Activated CD4-positive, alpha-beta T cell treated with anti-CD3 and anti-CD28 coated beads, Interleukin-2, amount 10 ng/mL, durations not matched to agents 7 days and 5 days (primary cell): ENCODE measurements at places on chromosomes 2 and 18. TPM values are rescaled to one million over a fixed set of nuclear protein-coding genes. Genes with fewer than 3 reads are reported as not detected.

The ERMN gene
- 3.5 TPM for total RNA-seq

DNA sequence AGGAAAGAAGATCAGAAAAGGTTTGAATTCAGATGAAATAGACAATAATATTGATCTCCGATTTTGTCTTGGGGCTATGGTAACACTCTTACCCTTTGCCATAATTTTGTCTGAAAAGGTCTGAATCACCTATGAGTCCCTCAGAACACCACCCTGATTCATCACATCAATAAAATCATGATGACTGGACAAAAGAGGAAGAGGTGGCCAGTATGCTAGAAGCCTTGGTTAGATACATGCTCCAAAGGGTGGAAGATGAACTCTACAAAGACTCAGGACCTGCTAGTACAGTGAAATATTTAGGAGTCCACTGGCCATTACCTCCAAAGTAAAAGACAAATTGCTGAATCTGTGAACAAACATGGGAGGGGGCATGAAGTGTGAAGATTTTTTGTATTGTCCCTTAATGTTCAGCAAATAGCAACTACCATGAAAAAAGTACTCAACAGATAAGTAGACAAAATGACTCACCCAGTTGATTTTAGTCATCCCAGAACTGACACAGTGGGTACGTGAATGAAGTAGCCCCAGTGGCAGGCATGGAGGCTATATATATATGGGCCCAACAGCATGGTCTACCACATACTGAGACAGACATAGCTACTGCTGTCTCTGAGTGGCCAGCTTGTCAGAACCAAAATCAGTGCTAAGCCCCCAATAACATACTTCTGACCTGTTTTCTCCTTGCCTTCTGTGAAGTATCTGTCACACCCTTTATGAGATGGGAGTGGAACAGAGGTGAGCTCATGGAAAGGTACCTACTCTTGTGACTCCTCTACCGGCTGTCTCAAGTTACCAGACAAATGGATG is 36.5 kb upstream of the GLS start:
- no peak for DNase-seq

DNA sequence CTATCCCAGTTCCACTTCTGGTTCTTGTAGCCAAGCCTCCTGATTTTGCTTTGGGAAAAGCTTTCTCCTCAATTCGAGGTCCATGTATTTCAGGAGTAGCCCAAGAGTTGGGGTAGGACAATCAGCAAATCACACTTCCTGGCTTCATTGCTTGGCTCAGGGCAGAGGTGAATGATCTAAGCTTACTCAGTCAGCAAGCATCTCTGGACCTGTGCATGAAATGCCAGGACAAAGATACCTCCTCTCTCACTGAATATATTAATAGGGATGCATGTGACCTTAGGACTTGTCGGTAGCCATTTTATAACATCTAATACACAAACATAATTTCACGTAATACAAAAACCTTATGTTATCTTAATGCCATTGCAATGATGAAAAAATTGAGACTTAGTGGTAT is 373.1 kb downstream of the TGIF1 start:
- DNase-seq = no peak

The EPHA4 gene
- 28.2 TPM for total RNA-seq

DNA sequence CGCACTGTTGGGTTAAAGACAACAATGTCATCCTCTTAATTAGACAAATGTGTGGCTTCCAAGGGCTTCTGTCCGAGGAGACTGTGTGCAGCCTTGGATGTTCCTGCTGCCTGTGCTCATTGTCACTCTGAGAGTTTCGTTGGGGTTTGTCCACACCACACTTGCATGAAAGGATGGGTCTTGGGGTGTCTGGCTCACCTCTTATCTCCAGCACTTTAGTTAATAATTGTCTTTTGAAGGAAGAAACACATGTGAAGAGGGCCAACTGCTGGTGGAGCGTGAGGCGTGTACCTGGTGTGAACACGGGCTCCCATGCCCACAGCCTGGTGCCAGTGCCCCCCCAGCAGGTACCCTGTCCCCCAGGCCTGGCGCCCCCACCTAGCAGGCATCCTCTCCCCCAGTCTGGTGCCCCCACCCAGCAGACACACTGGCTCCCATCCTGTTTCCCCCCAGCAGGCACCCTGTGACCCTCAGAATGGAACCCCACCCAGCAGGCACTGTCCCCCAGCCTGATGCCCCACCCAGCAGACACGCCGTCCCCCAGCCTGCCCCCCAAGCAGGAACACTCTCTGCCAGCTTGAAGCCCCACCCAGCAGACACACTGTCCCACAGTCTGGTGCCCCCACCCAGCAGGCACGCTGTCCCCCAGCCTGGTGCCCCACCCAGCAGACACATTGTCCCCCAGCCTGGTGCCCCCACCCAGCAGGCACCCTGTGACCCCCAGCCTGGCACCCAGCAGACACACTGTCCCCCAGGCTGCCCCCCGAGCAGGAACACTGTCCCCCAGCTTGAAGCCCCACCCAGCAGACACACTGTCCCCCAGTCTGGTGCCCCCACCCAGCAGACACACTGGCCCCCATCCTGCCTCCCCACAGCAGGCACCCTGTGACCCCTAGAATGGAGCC is 96.3 kb upstream of the TMEM18 start:
- no peak for DNase-seq

DNA sequence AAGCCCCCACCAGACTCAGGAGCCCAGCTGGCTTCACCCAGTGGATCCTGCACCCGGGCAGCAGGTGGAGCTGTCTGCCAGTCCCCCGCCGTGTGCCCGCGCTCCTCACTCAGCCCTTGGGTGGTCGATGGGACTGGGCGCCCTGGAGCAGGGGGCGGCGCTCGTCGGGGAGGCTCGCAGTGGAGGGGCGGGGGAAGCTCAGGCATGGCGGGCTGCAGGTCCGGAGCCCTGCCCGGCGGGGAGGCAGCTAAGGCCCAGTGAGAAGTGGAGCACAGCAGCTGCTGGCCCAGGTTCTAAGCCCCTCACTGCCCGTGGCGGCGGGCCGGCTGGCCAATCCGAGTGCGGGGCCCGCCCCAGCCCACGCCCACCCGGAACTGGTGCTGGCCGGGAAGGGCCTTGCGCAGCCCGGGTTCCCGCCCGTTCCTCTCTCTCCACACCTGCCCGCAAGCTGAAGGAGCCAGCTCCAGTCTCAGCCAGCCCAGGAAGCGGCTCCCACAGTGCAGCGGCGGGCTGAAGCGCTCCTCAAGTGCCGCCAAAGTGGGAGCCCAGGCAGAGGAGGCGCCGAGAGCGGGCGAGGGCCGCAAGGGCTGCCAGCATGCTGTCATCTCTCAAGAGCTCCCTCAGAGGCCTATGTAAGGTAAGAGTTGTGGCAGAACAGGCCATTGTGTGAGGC is 1307.8 kb upstream of the TMEFF2 start:
- no peak for DNase-seq

DNA sequence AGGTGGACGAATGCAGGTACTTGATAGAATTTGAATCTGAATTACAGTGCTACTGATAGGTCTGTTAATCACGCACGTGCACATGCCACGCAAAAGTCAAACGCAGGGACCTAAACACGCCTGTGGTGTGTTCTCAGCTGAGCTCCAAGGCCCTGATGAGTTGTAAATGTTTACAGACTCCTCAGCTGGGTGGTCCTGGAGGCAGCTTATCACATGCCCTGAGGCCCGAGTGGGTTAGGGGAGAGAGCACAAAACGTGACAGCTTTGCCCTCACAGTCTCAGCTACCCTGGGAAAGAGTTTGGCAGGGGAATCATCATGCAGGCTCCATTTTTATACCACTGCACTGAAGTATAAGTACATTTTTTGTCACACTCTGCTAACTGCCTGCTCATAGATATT is 68.3 kb upstream of the FAM110C start:
- no peak for DNase-seq

The TMEM169 gene
- 2.6 TPM for total RNA-seq
